ENCODE measurements at places on chromosomes 6 and 20.

DNA sequence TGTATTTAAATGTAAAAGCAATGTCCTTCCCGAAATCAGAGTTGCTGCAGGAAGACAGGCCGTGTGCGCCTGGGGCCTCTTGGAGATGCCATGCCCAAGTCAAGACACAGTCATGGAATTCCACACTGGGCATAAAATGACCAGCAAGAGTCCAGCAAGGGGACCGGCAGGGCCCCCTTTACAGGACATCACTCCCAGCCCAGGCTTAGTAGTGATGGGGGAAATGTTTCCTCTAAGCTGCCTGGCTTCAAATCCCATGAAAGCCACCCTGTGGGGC, 1.9 kb upstream of the PPP1R3G start:
- H3K36me3 ChIP-seq: no peaks in the 10 kb centered on the region
- no peak overlapping the region for H3K4me3 ChIP-seq
- no peaks in the 10 kb centered on the region for H3K4me1 ChIP-seq
- no peak for DNase-seq
- H3K27me3 ChIP-seq: no peaks in the 10 kb centered on the region

DNA sequence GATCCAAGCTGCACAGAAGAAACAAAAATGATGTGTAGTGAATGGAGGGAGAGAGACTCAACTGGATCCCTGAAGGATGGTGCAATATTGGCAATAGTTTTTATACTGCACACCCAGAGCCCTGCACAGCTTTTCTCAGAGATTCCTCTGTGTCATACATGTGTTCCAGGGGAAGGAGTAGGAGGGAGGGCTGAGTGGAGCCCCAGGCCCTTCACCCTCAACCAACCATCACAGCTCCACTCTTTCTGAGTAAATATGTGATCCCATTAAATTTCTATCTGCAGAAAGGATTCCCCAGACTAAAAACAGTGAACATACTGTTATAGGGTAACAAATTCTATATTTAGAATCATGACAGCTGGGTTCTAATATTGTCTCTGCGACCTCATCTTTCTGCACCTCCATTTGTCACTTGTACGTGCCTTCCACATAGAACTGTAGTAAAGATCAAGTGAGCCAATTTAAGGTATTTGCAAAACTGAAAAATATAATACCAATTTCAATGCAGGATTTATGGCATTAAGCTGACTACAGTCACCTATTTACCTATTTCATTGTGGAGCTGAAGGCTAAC, 421.4 kb upstream of the NRSN1 start:
- no peaks in the 10 kb centered on the region for H3K4me1 ChIP-seq
- H3K4me3 ChIP-seq: no peak overlapping the region
- no peaks in the 10 kb centered on the region for H3K27me3 ChIP-seq
- no peak for DNase-seq

- peak overlapping the region; percentile 65 for H3K4me3 ChIP-seq
- no peaks in the 10 kb centered on the region for H3K4me1 ChIP-seq
- DNase-seq: peak; percentile 69
Measured at GRCh38 chr20:49276961-49277785, 684 bp downstream of the ZNFX1 start.

DNA sequence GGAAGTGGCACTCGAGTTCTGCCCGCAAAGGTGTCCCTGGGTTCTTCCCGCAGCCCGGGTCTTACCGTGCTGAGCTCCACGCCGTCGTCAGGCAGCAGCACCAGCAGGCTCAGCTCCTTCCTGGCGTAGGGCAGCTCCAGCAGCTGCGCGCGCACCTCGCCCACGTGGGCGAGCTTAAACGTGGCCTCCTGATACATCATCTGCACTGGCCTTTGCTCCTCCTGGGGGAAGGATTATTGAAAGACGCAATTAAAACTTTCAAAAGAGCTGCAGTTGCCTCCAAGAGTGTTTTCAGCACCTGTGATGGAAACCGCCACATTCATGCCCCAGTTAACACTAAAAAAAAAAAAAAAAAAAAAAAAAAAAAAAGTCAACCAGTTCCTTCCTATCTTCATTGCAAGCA, 11.3 kb downstream of the SERPINB9 start:
- H3K4me3 ChIP-seq: no peak overlapping the region
- no peaks in the 10 kb centered on the region for H3K27me3 ChIP-seq
- no peak overlapping the region for H3K27ac ChIP-seq
- no peak for DNase-seq
- peaks cover 2% of the 10 kb centered on the region for H3K36me3 ChIP-seq
- H3K4me1 ChIP-seq: no peaks in the 10 kb centered on the region

DNA sequence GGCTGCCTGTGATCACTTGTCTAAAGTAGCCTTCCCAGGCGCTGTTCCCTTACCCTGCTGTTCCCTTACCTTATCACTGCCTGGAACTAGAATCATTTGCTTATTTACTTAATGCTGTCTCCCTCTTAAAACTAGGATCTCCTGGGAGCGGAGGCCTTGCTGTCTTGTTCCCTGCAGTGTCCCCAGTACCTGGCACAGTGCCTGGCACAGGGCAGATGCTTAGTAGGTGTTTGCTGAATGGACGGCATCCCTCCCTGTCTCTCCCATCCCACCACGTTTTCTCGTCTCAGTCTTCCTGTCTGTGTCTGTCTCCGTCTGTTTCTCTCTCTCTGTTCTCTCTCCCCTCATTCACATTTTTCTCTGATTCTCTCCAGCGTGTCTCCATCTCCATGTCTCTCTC, 99.9 kb upstream of the MYL9 start:
- no peaks in the 10 kb centered on the region for H3K4me1 ChIP-seq
- H3K36me3 ChIP-seq: no peaks in the 10 kb centered on the region
- H3K27ac ChIP-seq: no peak overlapping the region
- no peaks in the 10 kb centered on the region for H3K27me3 ChIP-seq
- no peak overlapping the region for H3K4me3 ChIP-seq

DNA sequence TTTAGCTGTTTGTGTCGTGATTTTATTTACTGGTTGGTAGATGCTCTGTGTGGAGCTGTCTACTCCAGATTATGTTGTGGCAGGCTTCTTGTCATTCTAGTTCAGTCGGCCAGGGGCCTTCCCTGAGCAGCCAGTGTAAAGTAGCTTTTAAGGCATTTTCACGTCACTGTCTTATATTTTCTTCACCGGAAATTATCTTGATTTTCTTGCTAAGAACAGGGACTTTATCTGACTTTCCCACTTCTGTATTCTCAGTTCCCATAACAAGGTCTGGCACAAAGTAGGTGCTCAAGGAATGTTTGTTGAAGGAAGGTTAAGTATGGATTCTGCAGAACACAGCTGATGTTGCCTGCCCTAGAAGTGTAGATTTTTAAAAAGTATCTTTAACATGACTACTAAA, 868 bp downstream of the LTV1 start:
- H3K27ac ChIP-seq: peak overlapping the region; percentile 7
- H3K36me3 ChIP-seq: peaks cover 1% of the 10 kb centered on the region
- H3K4me1 ChIP-seq: peaks cover 10% of the 10 kb centered on the region
- H3K27me3 ChIP-seq: no peaks in the 10 kb centered on the region

DNA sequence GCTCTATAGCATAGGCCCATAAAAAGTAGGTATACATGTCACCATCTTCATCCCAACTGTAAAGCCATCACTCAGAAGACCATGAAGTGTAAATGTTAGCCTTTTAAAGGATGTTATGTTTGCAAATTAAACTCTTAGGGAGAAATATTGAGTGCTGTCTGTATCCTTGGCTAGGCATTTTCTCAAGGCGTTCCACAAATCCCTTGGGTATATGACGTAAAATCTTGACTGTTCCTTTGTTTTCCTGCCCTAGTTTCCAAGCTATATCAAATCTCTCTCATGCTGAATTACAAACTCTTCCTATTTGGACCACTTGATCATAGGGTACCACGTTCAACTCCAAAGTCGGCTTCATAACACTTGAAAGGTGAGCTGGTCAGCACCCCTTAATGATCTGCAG, 486.2 kb downstream of the HDGFL1 start:
- no peaks in the 10 kb centered on the region for H3K36me3 ChIP-seq
- no peak overlapping the region for H3K4me3 ChIP-seq
- no peak for DNase-seq

DNA sequence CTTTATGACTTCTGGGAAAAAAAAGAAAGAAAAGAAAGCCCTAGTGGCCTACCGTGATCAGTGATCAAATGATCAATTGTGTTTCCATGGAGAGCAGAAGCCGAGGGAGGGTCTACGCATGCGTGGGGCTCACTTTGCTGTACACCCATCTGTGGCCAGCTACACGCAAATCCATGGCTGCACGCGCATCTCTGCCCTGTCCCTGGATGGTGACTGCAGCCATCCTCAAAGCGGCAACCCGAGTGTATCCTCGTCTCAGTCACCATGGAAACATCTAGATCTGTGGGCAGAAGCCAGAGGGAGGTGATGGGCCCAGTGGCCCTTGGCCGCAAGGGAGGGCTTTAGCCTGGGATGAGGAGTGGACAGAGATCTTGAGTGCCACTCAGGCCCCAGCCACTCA, 785 bp upstream of the ULBP3 start:
- H3K27ac ChIP-seq: no peak overlapping the region
- no peaks in the 10 kb centered on the region for H3K36me3 ChIP-seq
- no peaks in the 10 kb centered on the region for H3K27me3 ChIP-seq
- DNase-seq: no peak
- H3K4me3 ChIP-seq: no peak overlapping the region

- H3K27me3 ChIP-seq: no peaks in the 10 kb centered on the region
- no peaks in the 10 kb centered on the region for H3K36me3 ChIP-seq
- H3K27ac ChIP-seq: no peak overlapping the region
- H3K4me1 ChIP-seq: no peaks in the 10 kb centered on the region
- no peak for DNase-seq
Measured at GRCh38 chr20:38300438-38300837, 3.5 kb upstream of the BPI start.

DNA sequence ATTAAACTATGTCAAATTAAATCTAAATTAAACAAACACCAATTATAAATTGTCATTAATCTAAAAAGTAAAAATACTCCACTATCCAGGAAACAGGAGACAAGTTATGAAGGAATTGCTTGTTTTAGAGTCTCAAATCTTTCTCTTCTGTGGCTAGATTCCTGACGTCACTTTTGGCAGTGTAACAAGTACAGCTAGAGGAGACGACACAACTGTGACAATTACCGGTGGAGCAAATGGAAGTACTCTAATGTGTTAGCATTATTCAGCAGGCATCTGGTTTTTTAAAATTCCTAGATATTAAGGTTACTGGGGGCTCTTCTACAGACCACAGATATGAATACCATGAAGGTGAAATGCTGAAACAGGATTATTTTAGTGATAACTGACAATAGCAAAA, 1042.7 kb downstream of the EPHA7 start:
- no peaks in the 10 kb centered on the region for H3K36me3 ChIP-seq
- DNase-seq: no peak
- H3K4me3 ChIP-seq: no peak overlapping the region
- no peak overlapping the region for H3K27ac ChIP-seq
- H3K4me1 ChIP-seq: no peaks in the 10 kb centered on the region
- no peaks in the 10 kb centered on the region for H3K27me3 ChIP-seq

- no peaks in the 10 kb centered on the region for H3K36me3 ChIP-seq
- H3K4me3 ChIP-seq: no peak overlapping the region
- DNase-seq: no peak
- H3K27me3 ChIP-seq: no peaks in the 10 kb centered on the region
Measured at GRCh38 chr6:25388776-25389175, 109.6 kb downstream of the CARMIL1 start.

DNA sequence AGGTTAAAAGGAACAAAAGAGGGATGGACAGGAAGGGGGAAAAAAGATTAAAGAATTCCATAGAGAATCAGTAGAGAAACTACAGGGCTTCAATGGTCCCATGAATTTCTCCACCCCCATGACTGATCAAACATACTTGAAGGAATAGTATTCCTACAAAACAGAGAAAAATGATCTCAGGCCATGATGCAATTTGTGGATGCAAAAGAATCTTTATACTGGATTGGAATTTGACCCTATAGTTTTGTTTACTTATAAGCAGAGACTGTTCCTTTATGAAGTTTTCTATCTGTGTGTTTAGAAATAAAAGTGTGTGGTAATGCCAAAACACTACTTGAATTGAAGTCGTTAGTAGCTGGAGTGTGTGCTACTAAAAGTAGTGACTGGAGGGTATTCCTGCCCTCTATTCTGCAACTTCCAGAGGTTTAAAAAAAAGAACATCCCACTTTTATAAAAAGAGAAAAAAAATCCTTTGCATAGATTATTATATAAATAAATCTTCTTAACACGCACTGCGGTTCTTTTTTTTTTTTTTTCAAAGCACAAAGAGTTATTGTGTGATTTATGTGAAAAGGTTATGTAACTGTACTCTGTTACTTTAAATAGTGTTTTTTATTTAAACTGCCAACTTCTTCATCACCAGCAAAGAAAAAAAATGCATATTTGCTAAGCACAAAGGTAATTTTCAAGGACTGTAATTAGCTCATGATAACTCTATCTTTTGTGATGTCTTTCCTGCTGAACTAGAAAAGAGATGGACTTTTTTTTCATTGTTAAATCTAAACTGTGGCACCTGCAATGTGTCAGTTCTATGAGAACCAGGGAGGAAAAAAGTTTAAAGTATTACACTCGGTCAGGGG, 214.5 kb upstream of the CITED2 start:
- no peaks in the 10 kb centered on the region for H3K27me3 ChIP-seq
- H3K36me3 ChIP-seq: no peaks in the 10 kb centered on the region
- H3K27ac ChIP-seq: no peak overlapping the region
- no peaks in the 10 kb centered on the region for H3K4me1 ChIP-seq

DNA sequence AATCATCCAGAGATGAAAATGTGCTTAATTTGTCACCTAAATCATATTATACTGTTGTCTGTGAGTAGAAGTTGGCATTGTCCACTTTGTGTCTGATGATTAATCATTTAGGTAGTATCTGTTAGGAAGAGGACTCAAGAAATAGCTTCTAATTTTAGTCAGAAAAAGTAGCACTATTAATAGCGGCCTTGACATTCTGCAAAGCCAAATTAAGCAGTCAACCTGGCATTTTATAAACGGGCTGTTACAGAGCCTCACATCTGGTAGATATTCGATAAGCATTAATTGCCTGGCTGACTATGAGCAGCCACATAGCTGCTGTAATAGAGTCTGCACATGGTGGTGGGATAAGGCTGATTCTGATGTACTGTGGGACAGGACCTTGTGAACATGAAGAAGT, 99.5 kb downstream of the KLHL32 start:
- H3K27me3 ChIP-seq: no peaks in the 10 kb centered on the region
- no peaks in the 10 kb centered on the region for H3K36me3 ChIP-seq
- H3K27ac ChIP-seq: no peak overlapping the region
- no peaks in the 10 kb centered on the region for H3K4me1 ChIP-seq

DNA sequence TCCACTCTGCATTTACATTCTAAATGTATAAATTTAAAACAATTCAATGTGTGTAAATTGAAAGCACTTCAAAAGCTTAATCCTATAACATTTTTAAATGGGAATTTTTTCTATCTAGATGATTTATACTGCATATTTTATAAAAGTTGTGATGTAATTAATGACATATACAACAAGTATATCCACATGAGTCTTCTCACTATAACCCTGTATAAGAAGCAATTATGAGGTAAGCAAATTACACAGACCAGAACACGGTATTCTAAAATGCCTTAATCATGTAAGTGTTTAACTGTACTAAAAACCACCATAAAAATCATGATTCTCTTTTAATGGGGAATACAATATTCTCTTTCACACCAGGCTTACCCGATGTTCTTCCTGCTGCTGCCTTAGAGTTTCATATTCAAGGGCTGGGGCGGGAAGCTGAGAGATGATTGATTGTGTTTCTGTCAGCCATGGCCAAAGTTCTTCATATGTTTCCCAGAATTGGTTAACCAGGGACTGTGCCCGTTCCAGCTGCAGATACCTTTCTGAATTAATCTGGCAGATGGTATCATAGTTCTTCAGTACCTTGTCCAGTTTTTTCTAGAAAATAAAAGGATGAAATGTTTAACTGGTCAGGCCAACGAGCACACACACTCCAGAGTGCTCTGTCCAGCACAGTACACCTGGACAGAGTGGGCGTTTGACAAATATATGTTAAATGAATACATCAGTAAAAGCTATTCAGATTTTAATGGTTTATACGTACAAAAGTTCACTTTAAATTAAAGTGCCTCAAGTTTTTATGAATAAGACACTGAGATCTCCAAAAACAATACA, 127.4 kb downstream of the DST start:
- no peaks in the 10 kb centered on the region for H3K27me3 ChIP-seq
- peak overlapping the region; percentile 48 for H3K27ac ChIP-seq
- no peak overlapping the region for H3K4me3 ChIP-seq
- DNase-seq: no peak
- no peaks in the 10 kb centered on the region for H3K36me3 ChIP-seq
